HCT116 (cell line): ENCODE measurements at places on chromosomes 16 and 17.

GRCh38 chr17:49861150-49861884 is 13.4 kb upstream of the TAC4 start:
- peaks cover 12% of the 10 kb centered on the region for H3K4me1 ChIP-seq
- H3K27ac ChIP-seq = no peak overlapping the region
- H3K36me3 ChIP-seq = no peaks in the 10 kb centered on the region
- no peak overlapping the region for H3K4me3 ChIP-seq
- DNase-seq = no peak

GRCh38 chr16:14015033-14015432 is 56.1 kb upstream of the MRTFB start:
- H3K36me3 ChIP-seq = no peaks in the 10 kb centered on the region
- DNase-seq = no peak
- no peak overlapping the region for H3K27ac ChIP-seq

DNA sequence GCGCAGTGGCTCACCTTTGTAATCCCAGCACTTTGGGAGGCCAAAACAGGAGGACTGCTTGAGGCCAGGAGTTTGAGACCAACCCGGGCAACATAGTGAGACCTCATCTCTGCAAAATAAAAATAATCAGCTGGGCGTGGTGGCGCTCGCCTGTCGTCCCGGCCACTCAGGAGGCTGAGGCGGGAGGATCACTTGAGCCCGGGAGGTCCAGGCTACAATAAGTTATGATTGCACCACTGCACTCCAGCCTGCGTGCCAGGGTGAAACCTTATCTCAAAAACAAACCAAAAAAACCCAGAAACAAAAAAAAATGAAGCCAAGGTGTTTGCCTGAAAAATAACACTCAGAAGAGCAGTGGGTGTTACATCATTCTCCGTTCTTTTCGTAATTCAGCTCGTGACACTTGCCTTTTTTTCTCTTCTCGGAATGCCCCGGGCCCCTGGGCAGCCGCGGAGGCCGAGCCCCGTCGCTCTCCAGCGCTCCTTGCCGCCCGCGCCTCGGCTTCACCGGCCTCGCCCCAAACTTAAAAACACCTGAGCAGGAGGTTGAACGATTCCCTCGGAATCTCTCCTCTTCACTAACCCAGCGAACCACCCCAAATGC is 17.0 kb downstream of the PRCD start:
- peak overlapping the region; percentile 96 for H3K4me3 ChIP-seq
- H3K27ac ChIP-seq = peak overlapping the region; percentile 87
- DNase-seq = no peak
- peaks cover 38% of the 10 kb centered on the region for H3K36me3 ChIP-seq

GRCh38 chr16:79185711-79186110 is 414.8 kb downstream of the MAF start:
- no peaks in the 10 kb centered on the region for H3K36me3 ChIP-seq
- DNase-seq = no peak
- H3K4me1 ChIP-seq = no peaks in the 10 kb centered on the region
- H3K27ac ChIP-seq = no peak overlapping the region
- no peaks in the 10 kb centered on the region for H3K27me3 ChIP-seq
- H3K4me3 ChIP-seq = no peak overlapping the region

- H3K4me3 ChIP-seq = no peak overlapping the region
- no peak for DNase-seq
- no peaks in the 10 kb centered on the region for H3K36me3 ChIP-seq
- H3K27me3 ChIP-seq = peaks cover 62% of the 10 kb centered on the region
- H3K4me1 ChIP-seq = no peaks in the 10 kb centered on the region
These were observed 93.0 kb upstream of the GPR139 start for GRCh38 chr16:20166531-20167235.
